Ovary (tissue), 10 donors: ENCODE measurements at places on chromosomes 3 and 15. TPM values are rescaled to one million over a fixed set of nuclear protein-coding genes. Genes with fewer than 3 reads are reported as not detected.

The KAT2B gene
- total RNA-seq = 44.4 TPM

The HYKK gene
- 8.7 TPM for total RNA-seq

The SOX14 gene
- not detected for total RNA-seq

The KLF15 gene
- total RNA-seq = 40.0 TPM

The TP63 gene
- total RNA-seq = 0.79 TPM

The IQGAP1 gene
- 172 TPM for total RNA-seq

The MYD88 gene
- 20.3 TPM for total RNA-seq

The GOLGA6L26 gene
- total RNA-seq = not detected

The PTH1R gene
- total RNA-seq = 16.2 TPM

The AQR gene
- 18.5 TPM for total RNA-seq

The TPRG1 gene
- total RNA-seq = 10.3 TPM

The SLC6A20 gene
- total RNA-seq = not detected

The CPN2 gene
- total RNA-seq = not detected

The GOLGA6L24 gene
- total RNA-seq = not detected

The PRSS50 gene
- 0.60 TPM for total RNA-seq

The RBPMS2 gene
- 1.6 TPM for total RNA-seq

The PDCD10 gene
- total RNA-seq = 35.1 TPM

The TEX55 gene
- not detected for total RNA-seq

The ZDHHC19 gene
- 1.6 TPM for total RNA-seq
